Activated CD4-positive, alpha-beta T cell treated with anti-CD3 and anti-CD28 coated beads for 36 hours (primary cell): ENCODE measurements at places on chromosomes 16 and 17. TPM values are rescaled to one million over a fixed set of nuclear protein-coding genes. Genes with fewer than 3 reads are reported as not detected.

GRCh38 chr16:89922884-89923639 lies at the start of gene TUBB3:
Gene TUBB3 (plus strand): TSS chr16:89923342. CDS start chr16:89923402, 60 bp downstream.
- DNase-seq, result peak; percentile 72

GRCh38 chr17:6893382-6894205 lies 62.1 kb upstream of the TEKT1 start:
- no peak for DNase-seq

DNA sequence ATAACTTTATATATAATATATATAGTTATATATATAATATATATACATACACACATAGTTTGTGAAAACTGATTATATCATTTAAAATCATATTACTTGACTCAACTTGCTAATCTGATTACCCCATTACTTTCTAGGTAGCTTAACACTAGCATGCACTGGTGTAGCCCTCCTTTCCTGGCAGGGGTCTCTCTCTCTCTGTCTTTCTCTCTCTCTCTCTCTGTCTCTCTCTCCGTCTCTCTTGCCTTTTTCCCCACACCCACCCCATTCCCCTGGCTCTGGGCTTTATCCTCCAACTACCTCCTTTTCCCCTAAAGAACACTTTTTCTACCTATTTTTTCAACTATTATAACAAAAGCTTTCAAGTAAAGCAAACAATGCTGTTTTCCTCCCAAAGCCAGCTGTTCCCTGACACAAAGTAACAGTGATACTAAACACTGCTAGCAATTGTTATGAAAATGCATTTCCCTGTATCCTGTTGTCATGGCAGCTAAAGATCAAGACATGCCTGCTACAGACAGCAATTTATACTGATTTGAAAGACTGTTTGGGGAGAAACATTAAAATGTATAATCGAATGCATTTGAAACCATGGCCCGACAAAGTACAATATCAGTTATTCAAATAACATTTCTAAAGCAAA lies 89.4 kb downstream of the CHD9NB start:
- no peak for DNase-seq

GRCh38 chr17:2107506-2107905 lies 52.6 kb downstream of the HIC1 start:
- DNase-seq, result no peak

DNA sequence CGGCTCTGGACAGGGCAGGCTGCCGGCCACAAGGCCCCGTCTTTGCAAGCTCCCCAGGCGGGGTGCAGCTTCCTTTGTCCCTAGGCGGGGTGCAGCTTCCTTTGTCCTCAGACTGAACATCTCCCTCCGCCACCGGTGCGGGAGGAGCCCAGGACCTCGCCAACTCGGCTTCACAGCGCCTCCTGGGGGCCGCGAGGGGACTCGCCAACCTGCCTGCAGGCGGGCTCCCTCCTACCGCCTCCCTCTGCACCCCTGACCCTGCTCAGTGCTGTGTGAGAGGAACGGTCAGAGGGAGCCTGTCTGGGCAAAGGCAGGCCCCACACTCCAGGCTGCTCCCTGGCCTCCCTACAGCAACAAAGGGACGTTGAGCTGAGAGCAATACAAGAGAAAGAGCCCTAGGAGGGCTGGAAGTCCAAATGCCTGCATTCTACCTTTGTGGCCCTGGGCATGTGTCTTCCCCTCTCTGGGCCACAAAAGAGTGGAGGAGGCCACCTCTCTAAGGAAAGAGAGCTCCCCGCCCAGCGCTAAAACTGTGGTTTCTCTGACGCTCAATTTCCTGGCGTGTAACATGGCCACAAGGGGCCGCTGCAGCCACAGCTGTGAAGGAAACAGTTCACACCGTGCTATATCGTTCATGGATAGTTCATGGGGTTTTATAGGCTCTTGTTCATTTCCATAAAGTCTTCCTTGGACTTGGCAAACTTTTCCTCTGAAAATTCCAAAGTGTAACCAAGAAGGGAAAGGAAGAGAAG lies 20.9 kb upstream of the KRT19 start:
- DNase-seq, result peak; percentile 93

GRCh38 chr16:81688182-81688581 lies 90.9 kb upstream of the PLCG2 start:
- peak; percentile 72 for DNase-seq

DNA sequence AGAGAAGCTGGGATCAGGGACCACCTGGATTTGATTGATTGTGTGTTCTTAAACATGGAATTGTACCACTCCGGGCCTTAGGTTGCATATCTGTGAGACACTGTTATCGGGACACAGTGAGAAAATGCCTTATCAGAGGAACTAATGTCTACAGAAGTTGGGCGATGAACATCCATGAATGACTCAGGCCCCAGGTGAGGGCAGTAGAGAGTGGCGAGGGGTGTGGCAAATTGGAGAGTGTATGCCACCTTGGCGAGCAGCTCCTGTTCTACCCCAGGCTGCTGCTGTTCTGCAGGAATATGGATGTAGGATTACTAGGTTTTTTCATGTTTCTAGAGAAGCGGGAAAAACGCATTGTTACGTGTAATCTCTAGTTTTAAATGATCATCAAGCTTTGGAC lies 38.8 kb downstream of the CLEC16A start:
- peak; percentile 48 for DNase-seq

The RAB26 gene
- not detected for total RNA-seq

The SCARF1 gene
- total RNA-seq, result 0.98 TPM

The SMIM36 gene
- total RNA-seq, result not detected

The RDM1 gene
- 4.4 TPM for total RNA-seq

The ARL5C gene
- not detected for total RNA-seq

The YPEL3 gene
- total RNA-seq, result 19.1 TPM

The TBC1D3G gene
- total RNA-seq, result not detected
